ENCODE measurements at places on chromosomes 4 and X.

- DNase-seq = no peak
Observed at GRCh38 chr4:83267830-83268475, 16.6 kb downstream of the COQ2 start.

DNA sequence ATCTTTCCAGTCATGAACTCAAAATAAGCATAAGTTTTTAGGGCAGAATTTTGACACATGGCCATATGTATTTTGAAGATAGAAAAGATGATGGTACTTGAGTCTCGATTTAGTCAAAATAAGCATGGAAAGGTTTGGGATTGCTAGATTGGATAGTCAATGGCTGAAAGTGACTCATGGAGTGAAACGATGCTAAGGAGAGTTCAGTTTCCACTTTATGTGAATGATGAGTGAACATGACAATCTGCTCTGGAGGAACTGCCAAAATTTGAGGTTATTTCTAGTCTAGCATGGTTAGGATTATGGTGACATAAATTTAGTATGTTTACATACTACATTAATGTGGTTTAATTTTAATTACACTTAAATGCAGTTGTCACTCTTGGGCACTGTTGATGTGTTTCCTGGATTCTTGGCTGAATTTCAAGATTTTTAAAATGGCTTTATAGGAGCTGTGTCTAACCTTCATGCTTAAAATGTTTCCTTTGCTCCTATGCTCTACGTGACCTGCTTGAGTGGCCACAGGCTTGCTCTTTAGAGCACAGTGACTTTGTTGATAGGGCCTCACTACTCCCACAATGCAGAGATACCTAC is 17.1 kb downstream of the DDX3X start:
- peak; percentile 4 for DNase-seq

GRCh38 chr4:157425897-157426296 is 205.4 kb downstream of the GRIA2 start:
- DNase-seq = no peak

- no peak for DNase-seq
Observed at GRCh38 chr4:13178621-13179020, 305.5 kb downstream of the RAB28 start.

DNA sequence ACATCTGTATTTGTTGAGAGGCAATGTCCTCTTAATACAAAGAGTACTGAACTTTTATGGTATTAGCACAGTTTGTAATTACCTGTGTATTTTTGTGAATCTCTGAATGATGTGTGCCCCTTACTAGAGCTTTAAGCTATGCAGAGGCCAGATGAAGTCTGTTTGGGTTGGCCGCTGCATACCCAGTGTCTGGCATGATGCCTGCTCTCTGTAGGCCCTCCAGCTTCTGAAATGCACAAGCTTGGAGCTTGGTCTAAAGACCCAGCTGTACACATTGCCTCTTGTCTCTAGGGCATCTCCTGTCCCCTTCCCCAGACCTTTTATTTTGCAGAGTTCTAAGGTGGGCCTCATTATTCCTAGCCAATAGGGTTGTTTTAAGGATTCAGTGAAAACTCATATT is 68.6 kb downstream of the CDS1 start:
- DNase-seq = no peak

- DNase-seq = no peak
Observed at GRCh38 chr4:22047793-22048192, 99.2 kb upstream of the KCNIP4 start.

DNA sequence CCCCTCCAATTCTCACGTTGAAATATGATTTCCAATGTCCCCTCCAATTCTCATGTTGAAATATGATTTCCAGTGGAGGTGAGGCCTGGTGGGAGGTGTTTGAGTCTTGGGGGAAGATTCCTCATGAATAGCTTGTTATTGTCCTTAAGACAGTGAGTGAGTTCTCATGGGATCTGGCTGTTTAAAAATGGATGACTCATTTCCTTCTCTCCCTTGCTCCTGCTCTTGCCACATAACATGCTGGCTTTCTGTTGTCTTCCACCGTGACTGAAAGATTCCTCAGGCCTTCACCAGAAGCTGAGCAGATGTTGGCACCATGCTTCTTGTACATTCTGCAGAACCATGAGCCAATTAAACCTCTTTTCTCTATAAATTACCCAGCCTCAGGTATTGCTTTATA is 346.8 kb upstream of the TECRL start:
- DNase-seq = no peak

- DNase-seq = no peak
Observed at GRCh38 chr4:175166020-175166419, 247.9 kb downstream of the ADAM29 start.

DNA sequence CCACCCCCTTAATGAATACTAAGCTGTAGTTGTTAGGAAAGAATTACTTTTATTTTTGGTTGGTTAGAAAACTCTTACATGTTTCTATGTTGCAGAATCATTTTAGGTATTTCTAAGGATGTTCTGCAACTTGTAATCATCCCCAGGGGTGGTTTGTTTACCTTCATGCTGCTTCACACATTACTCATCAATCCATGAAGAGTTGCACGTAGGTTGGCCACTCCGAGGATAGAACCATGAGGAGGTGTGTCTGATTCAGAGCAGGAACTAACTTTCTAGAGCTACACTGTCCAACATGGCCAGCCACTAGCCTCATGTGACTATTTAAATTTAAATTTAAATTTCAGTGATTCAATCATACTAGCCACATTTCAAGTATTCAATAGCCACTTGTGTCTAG is 127.2 kb upstream of the FRMPD4 start:
- no peak for DNase-seq

- no peak for DNase-seq
Observed at GRCh38 chrX:30791296-30792278, 97.5 kb downstream of the TAB3 start.

GRCh38 chrX:96376266-96376665 is 308.4 kb upstream of the DIAPH2 start:
- DNase-seq = no peak

GRCh38 chr4:127307996-127308395 is 324.8 kb upstream of the INTU start:
- no peak for DNase-seq

- DNase-seq = no peak
Observed at GRCh38 chr4:4864443-4864939, 5.0 kb downstream of the MSX1 start.
